Cortex of kidney (tissue), 1 donor: ENCODE measurements at places on chromosomes 4 and X.

- DNase-seq = no peak
Observed at GRCh38 chr4:54255881-54256280, 26.8 kb downstream of the PDGFRA start.

DNA sequence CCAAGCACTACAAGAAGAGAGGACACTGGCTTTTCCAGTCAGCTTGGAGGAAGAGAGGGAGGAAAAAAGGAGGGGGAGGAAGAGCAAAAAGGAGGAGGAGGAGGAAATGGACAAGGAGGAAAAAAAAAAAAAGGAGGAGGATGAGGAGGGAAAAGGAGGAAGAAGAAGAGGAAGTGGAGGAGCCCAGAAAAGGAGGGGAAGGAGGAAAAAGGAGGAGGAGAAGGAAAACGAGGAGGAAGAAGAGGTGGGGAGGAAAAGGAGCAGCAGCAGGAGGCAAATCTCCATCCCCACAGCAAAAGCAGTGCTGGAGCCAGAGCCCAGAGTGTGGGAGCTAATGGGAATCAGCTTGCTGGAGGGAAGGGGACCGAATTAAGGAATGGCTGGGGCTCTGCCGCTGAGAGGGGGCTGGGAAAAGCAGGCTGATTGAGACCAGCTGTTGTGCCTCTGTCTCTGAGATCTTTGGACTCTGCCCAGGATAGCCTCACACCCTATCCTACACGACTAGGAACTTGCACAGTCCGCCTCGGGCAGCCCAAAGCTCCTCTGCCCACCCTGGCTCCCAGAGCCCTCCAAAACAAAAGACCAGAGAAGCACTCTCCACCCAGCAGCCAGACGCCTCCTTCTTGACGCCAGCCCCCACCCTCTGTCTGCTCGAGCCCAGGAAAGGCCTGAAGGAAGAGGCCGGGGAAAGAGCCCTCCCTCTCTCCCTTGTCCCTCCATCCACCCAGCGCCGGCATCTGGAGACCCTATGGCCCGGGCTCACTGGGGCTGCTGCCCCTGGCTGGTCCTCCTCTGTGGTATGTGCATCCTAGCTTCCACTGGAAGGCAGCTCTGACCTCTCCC, at the start of gene XPNPEP2:
Gene XPNPEP2, plus strand, starts transcription at position 514 of the 843 bp plus-strand sequence. Its CDS starts 235 bp downstream, at position 749.
- no peak for DNase-seq

- no peak for DNase-seq
Observed at GRCh38 chr4:121950680-121951520, 960 bp downstream of the TRPC3 start.

DNA sequence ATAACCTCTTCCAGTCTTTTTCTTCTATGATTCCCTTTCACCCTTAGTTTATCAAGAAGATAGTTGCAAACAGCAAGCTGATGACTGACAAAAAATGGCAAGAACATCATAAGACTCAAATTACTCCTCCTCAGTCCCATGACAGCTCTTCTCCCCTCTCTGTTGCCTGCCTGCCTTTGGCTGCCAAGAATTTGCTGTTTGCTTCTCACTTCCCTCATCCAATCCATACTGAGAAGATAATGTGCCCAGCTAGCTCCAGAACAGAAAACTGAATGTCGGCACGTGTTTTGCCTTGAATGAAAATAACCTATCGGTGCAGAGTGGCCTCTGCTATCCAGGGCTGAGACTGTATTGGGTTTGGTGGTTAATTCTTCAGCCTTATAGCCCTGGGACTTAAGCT, 192.1 kb downstream of the PPARGC1A start:
- no peak for DNase-seq

GRCh38 chrX:119758731-119759247, 401 bp downstream of the SOWAHD start:
- no peak for DNase-seq

- no peak for DNase-seq
Observed at GRCh38 chr4:158782551-158783360, 13.9 kb downstream of the FNIP2 start.

- no peak for DNase-seq
Observed at GRCh38 chr4:140579278-140579677, 10.5 kb upstream of the UCP1 start.

GRCh38 chr4:176988226-176988625, 195.5 kb upstream of the VEGFC start:
- DNase-seq = no peak

DNA sequence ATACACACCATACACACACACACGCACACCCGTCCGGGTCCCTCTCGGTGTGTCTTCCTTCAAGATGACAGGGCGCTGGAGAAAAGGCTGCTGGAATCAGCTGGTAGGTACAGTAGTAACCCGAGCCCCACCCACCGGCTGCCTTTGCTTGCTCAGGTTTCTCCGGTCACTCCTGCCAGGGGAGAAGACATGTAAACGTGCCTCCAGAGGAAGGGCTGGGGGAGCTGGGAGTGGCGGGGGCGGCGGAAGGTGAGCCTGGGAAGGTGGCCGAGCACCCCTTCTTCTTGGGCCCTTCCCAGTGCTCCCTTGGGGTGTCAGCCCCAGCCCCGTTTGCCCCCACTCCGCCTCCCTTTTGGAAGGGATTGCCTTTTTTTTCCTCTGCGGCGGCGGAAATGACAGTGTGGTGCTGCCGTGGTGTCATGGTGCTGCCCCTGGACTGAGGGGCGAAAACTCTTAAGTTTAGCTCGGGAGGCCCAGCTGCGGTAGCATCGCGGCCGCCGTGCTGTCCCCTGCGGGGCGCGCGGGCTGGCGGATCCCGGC, at the start of gene MID2:
Gene MID2, plus strand, starts transcription at position 169 of the 540 bp plus-strand sequence. CDS start 561 bp downstream, outside the sequence.
- DNase-seq = no peak

DNA sequence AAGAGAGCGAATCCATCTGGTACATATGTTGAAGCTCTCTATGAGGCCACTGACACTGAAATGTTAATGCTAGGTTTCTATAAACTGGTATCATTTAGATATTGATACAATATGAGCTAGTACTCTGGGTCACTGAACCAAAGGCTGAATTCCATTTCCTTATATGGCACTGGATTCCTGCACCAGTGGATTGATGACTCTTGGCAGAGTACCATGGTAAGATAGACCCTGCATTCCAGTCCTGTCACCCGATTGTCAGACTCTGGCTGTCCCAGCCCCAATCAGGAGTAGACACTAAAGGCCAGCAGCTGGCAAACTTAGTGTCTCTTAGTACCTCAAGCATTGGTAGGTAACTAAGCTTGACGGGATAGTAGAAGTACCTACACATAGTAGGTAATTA, 44.0 kb upstream of the EOLA2 start:
- DNase-seq = no peak
